ENCODE measurements at places on chromosomes 2 and 18.

DNA sequence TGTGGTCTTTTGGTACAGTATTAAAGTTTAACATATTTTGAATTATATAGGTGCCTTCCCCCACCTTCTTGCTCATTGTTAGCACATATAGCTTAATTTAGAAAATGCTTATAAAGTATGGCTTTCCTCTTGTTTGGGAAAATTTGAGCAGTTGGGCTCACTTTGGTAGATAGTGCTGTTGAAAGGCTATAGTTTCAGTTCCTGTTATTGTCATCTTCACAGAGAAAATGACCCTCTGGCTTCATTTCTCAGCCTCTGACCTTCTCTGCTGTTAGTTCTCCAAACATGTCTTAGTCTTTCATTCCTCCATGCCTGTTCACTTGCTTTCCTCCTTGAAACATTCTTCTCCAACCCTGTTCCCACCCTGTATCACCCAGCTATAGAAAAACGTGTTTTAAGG, 200.6 kb downstream of the WDR7 start:
- DNase-seq = no peak

GRCh38 chr18:79611040-79611681, 68.4 kb upstream of the CTDP1 start:
- no peak for DNase-seq

DNA sequence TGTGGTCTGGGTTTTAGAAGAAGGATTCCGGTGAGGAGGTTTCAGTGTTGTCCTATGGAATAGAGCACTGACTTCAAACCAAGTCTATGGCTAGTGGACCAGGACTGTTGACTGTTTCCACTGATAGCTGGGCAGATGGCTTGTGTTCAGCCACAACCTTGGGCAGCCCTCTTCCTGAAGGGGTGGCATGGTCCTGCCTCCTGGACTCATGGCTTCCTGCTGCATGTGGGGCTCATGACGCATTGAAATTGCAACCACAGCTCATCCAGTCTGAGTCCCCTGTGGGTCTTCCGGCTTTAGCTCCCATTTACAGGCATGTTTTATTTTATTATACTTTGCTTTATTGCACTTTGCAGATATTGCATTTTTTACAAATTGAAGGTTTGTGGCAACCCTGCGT, 105.0 kb downstream of the B3GNT2 start:
- no peak for DNase-seq

- DNase-seq = no peak
Observed at GRCh38 chr2:65055422-65056214, 598 bp upstream of the CEP68 start.

DNA sequence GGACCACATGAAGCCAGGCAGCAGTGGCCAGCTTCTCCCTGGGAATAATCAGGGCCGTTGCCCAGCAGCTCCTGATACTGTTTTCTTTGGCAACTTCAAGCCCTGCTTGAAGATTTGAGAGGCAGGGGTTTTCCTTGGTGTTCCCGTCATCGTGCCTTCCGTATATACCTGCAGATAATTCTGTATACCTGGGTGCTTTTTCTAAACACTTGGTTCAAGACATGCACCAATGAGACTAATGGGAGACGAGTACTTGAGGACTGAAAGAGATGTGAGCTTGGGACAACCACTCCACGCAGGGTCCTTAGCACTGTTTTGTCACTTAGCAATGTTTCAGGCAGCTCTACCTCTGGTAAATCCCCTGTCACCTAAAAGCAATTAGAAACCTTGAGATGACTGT, 118.8 kb downstream of the RTN4 start:
- no peak for DNase-seq

- DNase-seq = no peak
Observed at GRCh38 chr18:33051407-33051806, 278.6 kb upstream of the KLHL14 start.

DNA sequence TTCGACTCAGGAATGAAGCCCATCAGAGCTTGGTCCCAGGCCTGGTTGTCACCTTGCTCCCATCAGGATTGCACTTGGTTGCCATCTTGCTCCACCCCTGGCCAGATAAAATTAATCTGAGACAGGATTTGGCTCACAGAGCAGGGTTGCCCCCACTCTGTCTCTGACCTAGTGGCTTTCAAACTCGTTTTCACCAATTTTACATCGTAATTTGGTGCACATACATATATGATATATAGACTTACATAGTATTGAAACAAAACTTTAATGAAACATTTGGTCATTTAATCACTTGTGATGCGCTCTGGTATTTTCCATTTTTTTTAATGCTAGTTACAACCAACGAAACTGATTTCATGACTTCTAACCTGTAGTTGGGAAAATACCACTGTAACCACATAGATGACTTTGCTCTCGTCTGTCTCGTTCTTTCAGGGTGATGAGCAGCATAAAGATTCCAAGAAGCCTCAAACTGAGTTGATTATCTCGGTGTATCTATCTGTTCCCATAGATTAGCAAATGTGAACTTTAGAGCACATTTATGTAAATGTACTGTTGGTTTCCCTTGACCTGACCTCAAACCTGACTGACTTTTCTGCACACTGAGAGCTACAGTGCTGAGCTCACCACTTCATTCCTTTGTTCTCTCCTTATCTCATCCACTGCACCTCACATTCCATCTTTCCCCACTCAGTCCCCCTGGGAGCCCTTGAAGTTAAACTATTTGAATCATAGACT, 30.5 kb upstream of the PLB1 start:
- DNase-seq = no peak

DNA sequence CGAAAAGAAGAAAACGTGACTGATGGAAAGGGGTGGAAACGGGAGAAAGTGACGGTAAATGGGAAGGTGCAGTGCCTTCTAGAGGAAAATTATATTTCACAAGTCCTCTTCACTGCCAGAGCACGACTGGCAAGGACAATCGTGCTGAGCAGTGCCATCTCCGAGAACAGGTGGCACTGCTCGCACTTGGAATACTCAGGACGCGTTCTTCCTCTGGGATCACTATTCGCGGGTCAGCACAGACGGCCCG, 364 bp downstream of the STAT1 start:
- DNase-seq = no peak

GRCh38 chr18:45015788-45016128, 335.1 kb downstream of the SETBP1 start:
- DNase-seq = no peak

DNA sequence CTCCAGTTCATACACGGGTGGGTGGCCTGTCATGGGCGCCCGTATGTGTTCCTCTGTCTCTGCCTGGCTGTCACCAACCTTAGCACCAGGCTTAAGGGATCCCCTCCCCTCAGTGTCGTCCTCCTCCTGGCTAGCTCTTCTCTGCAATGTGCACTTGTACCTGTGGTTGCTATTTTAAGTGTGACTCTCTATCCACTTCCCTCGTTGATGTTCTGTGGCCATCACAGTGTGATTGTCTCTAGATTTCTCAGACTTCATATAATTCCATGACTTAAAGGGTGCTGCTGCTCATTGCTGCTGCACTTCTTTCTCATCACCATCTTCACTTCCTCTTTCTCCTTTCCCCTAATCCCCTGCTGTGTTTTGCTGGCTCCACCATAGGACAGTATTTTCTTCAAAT, 143.4 kb downstream of the EML6 start:
- DNase-seq = no peak

DNA sequence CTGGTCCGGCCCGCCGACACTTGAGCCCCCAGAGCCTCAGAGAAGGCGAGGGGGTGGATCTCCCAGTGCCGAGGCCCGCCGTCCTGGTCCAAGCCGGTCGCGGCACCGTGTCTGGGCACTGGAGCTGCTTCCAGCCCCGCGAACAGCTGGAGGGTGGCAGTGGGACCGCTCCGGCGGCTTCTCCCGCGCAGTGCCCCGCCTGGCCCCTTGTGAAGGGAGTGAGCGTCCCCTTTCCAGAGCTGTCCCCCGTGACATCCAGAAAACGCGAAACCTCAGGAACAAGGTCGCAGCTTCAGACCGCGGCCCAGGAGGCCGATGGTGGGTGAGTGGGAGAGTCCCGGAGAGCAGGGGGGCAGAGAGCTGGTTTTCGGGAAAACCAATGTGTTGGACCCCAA, 579 bp upstream of the EMX1 start:
- no peak for DNase-seq

All from fibroblast of the conjunctiva (primary cell).